ENCODE measurements at places on chromosomes 13 and 19. TPM values are rescaled to one million over a fixed set of nuclear protein-coding genes. Genes with fewer than 3 reads are reported as not detected.

DNA sequence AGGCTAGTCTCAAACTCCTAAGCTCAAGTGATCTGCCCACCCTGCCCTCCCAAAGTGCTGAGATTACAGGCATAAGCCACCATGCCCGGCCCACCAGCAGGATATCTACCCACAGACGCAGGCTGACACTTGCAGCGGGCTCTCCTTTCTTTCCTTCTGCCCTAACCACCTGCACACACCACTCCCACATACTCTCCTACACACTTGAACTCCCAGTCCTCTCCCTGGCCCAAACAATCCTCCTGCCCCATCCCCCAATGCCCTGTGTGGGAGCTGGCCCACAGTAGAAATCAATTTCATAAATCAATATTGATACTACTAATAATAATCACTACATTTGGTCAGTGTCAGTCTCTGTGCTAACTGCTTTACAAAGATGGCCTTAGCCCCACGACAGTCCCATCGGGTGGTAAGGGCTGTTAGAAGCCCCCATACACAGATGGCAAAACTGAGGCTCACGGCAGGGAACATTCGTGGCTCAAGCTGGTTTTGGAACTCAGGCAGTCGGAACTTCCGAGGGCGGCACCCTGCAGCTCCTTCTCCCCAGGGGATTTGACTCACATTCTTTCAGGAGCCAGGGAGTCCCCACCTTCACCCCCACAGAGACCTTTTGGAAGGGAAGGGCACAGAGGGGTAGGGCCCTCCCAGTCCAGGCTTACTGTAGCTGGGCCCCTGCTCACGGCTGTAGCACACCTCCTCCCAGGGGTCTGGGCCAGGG is 3.4 kb upstream of the DPF1 start:
- no peak for DNase-seq

DNA sequence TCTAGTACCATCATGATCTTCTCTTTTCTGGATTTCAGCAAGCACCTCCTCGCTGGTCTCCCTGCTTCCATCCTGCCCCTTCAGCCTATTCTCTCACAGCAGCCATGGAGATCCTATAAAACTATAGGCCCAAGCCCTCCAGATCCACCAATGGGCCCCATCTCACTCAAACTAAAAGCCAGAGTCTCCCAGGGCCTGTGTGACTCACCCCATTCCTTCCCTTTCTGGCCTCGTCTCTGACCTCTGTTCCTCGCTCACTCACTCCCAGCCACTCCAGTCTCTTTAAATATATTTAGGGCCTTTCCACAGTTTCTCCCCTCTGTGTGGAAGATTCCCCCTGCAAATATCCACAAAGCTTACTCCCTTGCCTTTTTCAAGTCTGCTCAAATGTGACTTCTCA is 89.7 kb downstream of the HSPH1 start:
- DNase-seq = peak; percentile 47

DNA sequence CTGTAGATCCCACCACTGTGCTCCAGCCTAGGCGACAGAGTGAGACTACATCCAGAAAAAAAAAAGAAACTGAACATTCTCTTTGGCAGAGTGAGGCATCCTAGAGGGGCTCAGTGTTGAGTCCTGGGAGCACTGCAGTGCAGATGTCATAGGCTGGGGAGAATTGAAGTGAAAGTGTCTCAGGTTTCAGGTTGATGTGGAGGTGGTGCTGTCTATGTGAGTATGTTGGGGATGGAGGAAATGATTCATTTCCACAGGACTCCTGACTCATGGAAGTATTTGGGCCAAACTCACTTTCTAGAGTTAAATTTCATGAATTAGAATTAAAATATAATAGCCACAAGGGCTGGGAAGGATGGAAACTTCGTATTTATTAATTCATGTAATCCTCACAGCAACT is 134.4 kb upstream of the TSC22D1 start:
- peak; percentile 66 for DNase-seq

DNA sequence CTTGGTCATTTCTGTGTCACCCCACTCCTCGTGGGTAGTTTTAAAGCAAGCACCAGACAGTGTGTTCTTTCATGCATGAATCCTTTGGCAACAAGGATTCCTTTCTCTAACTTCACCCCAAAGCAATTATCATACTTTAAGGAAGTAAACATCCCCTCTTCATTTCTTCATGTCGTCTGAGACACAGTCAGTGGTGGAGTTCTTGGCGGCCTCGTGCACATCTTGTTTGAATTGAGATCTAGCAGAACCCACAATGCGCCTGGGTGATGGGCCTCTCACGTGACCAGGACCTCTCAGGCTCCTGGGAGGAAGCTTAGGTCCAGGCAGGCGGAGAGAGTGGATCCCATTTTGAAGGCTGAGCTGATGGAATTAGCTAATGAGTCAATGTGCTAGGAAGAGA is 2.6 kb downstream of the ACSBG2 start:
- no peak for DNase-seq

GRCh38 chr13:113117335-113117872 is 5.2 kb upstream of the F10 start:
- no peak for DNase-seq

DNA sequence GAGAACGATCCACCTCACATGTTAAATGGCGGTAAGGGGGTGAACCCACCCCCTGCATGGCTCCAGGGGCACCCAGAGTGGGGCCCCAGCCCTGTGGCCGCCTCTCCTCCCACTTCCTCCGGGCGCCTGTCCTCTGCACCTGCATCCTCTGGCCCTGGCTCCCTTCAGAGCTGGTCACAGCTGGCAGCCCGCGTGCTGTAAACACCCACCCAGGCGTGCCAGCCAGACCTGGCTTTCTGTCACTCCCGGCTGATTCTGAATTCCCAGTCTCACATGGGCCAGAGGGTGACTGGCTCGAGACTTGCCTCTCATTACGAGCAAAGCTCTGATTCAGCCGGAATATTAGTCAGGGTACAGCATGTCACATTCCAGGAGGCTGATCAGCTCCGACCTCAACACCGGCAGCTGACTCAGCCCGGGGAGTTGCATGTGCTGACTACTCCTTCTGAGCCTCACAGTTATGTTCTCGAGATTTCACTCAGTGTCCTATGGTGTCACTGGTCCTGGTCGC is 75.1 kb downstream of the GNG7 start:
- peak; percentile 99 for DNase-seq

- no peak for DNase-seq
These were observed 234.6 kb upstream of the MIR17HG start for GRCh38 chr13:91112924-91113277.

DNA sequence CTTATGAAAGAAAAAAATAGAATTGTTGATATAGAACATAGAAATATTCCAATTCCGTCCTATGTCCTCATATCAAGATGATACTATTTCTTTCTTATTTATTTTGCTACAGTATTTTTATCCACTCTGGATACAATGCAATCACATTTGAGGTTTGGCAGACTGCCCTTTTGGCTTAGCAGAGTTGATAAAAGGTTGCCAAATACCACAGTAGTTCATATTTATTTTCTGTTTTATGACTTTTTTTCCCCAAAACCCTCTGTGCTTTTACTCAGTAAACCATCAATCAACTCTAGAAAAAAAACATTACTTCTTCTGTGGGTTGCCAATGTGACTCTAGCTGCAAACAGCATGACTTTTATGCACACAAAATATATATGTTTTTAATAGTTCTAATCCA is 424.5 kb downstream of the PCDH9 start:
- peak; percentile 95 for DNase-seq

GRCh38 chr13:108328848-108329247 is 59.3 kb downstream of the TNFSF13B start:
- no peak for DNase-seq

- no peak for DNase-seq
These were observed 198.2 kb downstream of the MYO16 start for GRCh38 chr13:108827646-108828045.

GRCh38 chr13:110221406-110222117 is 85.4 kb downstream of the COL4A1 start:
- no peak for DNase-seq

GRCh38 chr13:40637643-40638042 is 28.8 kb downstream of the FOXO1 start:
- no peak for DNase-seq

DNA sequence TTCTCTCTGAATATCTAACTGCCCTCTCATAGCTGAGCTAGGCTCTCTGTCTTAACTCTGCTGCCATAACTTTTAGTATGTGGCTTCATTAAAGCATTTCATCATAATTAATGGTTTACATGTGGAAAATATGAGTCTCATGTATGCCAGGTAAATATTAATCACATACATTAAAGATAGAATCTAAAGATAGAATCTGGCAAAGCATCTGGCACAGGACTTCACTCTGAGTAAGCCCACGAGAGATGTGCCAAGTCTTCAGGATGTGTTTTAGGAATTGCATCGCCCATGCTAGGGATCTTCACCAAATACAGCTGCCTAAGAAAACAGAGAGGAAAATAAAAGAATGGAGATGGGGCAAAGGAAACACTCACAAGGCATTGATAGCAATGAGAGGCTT is 285.8 kb downstream of the DIAPH3 start:
- DNase-seq = peak; percentile 41

DNA sequence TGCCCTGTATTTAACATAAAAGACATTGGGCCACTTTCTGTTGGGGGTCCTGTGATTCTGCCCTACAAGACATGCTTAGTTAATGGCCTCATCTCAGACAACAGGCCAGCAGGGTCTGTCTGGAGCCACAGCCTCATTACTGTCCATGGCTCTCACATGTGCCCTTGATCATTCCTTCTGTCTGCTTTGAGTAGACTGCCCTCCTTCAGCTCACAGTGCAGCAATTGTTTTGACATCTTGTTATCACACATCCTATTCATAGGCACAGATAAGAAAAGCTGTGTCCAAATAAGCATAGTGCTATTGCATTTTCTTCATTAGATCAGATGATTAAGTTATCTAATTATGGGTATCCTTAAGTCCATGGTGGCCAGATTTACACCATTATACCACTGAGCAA is 127.9 kb downstream of the KCTD12 start:
- DNase-seq = no peak

DNA sequence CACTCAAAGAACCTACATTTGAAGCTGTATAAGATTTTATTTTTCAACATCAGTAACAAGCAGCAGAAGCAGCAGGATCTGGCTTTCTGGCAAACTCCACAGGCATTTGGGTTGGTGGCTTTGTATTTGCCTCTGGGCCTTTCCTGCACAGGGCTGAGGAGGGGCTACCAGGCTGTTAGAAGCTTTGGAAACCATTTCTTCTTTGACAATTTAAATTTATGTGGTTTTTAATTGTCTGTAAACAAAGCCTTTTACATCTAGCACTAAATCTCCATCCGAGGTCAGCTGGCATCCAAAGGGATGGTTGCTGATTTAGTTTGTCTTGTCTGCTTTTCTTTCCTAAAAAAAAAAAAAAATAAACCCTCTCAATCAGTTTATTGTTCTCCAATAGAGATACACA is 127.5 kb upstream of the OBI1 start:
- DNase-seq = no peak

GRCh38 chr13:99327126-99327525 is 19.9 kb upstream of the GPR183 start:
- DNase-seq = no peak

DNA sequence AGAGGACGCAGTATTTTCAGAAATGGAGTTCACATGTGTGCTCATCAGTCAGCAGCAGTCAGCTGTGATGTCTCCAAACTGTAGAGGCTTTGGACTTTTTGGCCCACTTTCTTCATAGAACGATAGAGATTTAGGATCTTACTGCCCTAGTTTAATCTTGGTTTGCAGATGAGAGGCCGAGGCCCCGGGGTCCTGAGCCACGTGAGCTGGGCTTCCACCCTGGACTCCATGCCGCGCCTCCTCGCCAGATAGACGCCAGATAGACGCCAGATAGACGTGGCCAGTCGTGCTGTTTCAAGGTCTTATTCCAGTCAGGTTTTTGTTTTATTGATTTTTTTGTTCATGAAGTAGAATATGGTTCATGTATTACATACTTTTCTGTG is 11.7 kb upstream of the MCF2L start:
- DNase-seq = no peak

DNA sequence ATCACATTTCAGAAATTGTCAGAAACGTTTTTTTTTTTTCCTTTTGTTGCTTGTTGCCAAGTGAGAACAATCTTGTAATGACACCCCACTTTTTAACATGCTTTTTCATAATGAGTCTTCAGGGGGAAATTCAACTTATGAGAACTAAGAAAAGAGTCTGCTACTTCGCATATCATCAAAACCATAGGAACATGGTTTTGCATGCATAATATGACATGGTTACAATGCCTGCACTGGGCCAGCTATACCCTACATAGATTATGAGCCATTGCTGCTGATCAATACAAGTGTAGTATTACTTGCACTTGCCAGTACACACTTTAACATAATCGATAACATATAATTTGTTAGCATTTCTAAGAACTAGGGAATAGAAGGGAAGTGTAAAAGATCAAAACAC is 191.0 kb upstream of the NBEA start:
- no peak for DNase-seq

GRCh38 chr13:33201659-33202058 is 83.9 kb downstream of the STARD13 start:
- no peak for DNase-seq

GRCh38 chr13:90675129-90675528 is 672.4 kb upstream of the MIR17HG start:
- peak; percentile 25 for DNase-seq

DNA sequence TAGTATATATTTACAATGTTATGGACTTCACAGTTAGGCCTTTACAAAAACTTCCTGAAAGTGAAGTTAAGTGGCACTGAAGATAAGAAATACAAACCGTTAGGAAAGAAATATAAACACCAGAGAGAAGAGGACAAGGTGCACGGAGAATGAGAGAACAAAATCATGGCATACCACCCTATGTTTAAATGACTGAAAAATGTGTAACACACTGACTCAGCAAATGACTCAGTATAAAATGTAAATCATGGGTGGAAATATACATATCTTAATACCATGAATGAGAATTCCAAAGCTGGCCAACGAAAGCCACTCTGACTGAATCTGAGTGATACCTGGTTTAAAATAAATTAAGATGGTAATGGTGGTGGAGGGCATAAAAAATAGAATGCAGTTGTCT is 260.8 kb downstream of the DNAJC15 start:
- peak; percentile 86 for DNase-seq

Gene CNN1
- 17.2 TPM for total RNA-seq

Gene MCEMP1
- total RNA-seq = not detected

Gene ENOX1
- total RNA-seq = 7.6 TPM

Gene SEMA6B
- total RNA-seq = under 0.01 TPM

Gene SCEL
- not detected for total RNA-seq

Gene ZNF577
- 8.9 TPM for total RNA-seq

Gene KRTDAP
- not detected for total RNA-seq

Gene ZNF430
- 3.1 TPM for total RNA-seq

Gene PNMA8C
- 0.17 TPM for total RNA-seq

Gene UBE2L5
- total RNA-seq = not detected

Gene FGF9
- total RNA-seq = 0.33 TPM

Gene PLPPR3
- 2.5 TPM for total RNA-seq

Gene ZIM2
- not detected for total RNA-seq

Gene ZNF568
- total RNA-seq = 20.8 TPM

Gene CYP4F2
- total RNA-seq = not detected
